ENCODE measurements at places on chromosomes 3 and 15.

DNA sequence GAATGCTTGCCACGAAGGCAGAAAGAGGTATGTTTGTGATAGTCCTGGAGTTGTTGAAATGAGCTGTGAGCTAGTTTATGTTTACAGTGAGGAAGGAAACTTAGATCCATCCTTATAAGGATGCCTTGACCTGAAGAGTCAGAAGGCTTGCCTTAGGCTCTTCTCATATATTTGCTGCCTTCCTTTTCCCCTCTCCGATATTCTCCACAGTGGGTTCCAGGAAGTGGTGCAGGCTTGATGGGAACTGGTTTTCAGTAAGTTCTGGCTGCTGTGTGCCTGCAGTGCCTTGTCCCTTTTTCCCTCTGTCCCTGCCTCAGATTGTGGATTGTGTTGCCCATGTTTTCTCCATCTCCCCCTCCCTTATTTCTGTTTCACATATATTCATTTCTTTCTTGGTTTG lies 287.3 kb upstream of the UBE2E1 start:
- no peak for DNase-seq

DNA sequence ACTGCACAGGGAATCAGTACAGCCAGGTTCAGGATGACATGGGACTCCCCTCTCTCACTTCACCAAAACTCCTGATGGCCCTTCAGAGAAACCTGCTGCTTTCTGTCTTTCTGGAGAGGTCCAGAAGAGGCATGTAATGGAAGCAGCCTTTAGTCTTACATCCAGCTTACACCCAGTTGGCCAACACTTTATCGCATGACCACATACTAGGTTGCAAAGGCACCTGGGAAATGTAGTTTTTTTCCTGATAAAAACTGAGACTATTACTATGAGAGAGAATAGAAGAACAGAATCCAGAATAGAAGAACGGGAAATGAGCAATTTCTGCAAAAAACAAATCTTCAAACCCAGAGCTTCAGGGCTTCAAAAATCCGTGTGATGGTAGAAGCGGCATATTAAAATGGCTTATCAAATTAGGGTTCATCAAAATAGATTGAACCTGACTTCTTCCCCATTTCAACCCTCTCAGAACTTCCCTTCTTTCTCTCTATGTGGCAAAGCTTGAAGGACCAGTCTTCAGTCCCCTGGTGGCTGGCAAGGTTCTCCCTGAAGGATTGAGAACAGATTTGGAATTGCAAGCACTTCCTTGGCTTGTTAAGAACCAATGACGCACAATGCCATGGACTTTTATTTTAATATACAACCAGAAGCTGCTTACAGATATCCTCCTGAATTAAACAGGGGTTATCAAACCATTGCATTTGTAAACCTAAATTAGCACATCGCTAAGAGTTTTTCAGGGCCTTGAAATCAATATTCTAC lies 34.4 kb downstream of the CORO2B start:
- no peak for DNase-seq

DNA sequence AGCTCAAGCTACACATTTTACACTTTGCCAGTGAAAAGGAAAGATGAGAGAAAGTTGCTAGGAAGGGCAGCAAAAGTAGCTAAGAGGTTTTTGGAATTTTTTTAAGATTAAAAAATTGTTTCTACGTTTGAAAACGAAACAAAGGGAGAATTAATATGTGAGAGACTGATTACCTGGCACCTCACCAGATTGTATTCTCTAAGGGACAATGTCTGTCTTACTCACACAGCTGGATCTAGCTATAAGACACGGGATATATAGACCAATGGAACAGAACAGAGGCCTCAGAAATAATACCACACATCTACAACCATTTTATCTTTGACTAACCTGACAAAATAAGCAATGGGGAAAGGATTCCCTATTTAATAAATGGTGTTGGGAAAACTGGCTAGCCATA lies 9.5 kb upstream of the KBTBD12 start:
- DNase-seq, result no peak

DNA sequence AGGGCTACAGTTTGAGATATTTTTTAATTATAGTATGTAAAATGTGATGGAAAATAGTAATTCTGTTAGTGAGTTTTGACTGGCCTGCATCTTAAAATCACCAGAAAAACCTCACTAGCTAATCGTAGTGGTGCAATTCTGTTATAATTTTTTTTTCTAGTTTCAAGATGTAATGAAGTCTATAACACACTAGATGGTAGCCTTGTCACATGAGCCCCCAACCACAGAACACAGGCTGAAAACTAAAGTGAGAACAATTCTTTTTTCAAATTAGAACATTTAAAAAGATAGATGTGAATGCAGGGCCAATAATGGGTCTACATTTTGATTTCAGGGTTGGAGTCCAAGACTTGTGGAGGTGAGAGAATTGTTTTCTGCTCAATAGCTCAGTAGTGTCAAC lies 83.3 kb upstream of the KCNH8 start:
- no peak for DNase-seq

DNA sequence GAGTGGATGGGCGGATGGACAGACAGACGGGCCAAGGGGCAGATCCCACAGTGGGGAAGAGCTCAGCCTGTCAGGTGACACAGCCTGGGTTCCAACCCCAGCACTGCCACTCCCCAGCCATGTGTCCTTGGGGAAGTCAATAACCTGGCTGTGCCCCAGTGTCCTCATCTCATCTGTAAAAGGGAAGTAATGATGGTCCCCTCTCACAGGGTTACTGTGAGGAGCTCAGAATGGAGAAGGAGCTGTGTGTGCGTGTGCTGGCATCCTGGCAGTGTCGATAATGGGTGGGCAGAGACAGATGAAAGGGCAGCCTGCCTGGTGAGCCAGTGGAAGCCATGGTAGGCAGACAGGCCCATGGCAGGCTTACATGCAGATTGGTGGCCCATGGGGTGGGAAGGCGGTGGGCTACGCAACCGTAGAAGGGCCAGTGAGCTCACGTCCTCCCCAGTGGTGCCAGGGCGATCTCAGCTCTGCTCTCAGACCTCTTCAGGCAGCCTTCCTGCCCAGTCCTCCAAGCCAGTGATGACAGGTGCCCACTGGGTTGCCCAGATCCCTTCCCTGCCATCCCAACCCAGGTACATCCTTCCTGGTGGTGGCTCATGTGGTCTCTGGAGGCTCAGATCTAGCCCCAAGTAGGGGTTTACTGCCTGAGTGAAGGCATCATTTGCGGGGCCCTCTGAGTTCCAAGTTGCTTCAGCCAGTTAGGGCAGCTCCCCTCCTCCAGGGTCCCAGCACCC lies 2.3 kb upstream of the DNAJB8 start:
- no peak for DNase-seq

DNA sequence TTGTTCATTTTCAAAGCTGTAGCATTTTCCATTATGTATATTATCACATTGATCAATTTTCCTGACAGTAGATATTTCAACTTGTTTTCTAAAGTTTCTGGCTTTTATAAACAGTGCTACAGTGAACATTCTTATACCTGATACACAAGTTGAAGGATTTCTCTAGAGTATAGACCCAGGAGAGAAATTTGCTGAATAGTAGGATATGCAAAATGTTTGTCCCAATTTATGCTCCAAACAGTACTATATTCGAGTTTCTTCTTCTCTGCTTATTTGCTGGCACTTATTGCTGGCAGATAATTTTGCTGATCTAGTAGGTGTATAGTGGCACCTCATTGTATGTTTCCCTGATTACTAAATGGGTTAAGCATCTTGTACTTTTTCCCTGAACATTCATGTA lies 117.2 kb upstream of the CHRM5 start:
- DNase-seq, result no peak

- DNase-seq, result no peak
These were observed 120.1 kb upstream of the NMNAT3 start for GRCh38 chr3:139797724-139798343.

- DNase-seq, result no peak
These were observed 175.7 kb downstream of the STAG1 start for GRCh38 chr3:136576279-136577009.

GRCh38 chr15:51313074-51313393 lies 25.4 kb downstream of the CYP19A1 start:
- no peak for DNase-seq

- no peak for DNase-seq
These were observed 106.3 kb downstream of the LRRK1 start for GRCh38 chr15:101025501-101025885.

DNA sequence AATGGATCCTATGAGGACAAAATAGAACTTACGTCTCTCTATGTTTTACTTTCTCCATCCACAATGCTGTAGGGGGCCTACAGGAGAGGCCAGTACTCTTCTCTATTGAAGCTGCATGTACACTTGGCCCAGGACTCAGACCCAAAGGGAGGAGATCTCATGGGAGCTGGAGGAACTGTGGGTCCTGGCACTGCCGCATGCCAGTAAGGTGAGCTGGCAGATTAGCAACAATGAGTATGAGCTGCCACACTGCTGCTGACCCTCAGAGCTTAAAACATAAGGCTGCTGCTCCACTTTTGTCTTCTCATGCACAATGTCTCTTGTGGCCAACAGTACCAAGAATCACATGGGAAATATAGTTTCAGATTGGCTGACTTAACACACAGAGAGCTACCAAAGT lies 57.8 kb upstream of the TBC1D5 start:
- DNase-seq, result no peak

GRCh38 chr3:180280555-180280954 lies 243.8 kb upstream of the PEX5L start:
- no peak for DNase-seq

DNA sequence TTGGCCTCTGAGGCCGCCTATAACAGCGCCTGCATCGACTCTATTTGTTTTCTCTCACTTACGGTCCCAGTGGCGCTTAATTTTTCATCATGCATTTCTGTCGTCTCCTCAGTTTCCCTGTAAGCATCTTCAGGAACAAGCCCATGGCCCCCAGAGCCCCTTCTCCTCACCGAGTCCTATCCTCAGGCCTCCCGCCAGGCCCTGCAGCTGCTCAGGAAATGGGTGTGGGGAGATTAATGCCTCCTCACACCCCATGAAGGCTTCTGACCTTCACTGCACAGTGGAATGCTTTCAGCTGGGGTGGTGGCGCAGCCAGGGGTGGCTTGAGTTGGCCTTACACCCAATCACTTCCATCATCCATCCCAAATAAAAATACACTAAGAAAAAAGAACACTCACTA lies 260.4 kb downstream of the FAM43A start:
- no peak for DNase-seq

Measured in esophagus squamous epithelium (tissue), 5 donors.